ENCODE measurements at places on chromosomes 12 and 14.

DNA sequence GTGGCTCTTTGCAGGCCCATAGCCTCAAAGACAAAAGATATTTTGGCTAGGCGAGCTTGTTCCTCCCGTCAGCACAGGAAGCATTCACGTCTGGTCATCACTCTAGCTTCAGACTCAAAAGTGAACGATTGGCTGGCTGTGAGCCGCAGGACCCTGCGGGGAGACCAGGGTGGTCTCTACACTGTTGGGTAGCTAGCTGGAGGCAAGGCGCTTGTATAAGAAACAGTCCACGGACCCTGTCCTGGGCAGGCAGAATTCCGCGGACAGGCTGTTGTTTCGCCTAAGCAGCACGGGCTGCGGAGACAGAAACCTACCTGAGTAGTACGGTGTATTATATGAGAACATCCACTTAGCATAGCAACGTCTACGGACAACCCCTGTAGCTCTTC lies 29.6 kb downstream of the WBP11 start:
- DNase-seq = no peak

DNA sequence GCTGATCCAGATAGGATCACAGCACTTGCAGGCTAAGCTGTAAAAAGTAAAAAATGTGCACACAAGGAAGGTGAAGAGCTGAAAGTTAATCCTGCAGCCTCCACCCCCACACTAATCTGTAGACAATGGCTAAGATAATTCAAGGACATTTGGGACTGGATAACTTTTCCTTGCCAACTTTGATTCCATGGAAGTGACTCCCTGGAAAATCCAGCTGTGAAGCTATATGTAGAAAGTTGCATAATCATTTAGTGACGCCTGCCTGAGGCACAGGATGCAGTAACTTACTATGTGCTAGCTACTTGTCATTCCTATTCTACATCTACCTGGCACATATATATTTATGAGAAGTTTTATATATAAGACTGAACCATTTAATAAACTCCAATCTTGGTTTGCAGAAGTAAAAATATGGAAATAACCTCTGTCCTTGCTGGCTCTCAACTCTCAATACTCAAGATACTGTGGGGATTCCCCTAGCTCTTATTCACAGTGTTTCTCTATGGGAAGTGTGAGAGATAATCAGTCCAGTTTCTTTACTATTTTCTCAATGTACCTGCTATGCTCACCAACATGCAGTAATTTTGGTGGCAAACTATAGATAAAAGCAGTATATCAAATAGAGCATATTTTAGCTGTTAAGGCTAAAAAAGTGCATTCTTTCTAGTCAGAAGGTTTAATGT lies 14.8 kb downstream of the LDHB start:
- DNase-seq = peak; percentile 52

DNA sequence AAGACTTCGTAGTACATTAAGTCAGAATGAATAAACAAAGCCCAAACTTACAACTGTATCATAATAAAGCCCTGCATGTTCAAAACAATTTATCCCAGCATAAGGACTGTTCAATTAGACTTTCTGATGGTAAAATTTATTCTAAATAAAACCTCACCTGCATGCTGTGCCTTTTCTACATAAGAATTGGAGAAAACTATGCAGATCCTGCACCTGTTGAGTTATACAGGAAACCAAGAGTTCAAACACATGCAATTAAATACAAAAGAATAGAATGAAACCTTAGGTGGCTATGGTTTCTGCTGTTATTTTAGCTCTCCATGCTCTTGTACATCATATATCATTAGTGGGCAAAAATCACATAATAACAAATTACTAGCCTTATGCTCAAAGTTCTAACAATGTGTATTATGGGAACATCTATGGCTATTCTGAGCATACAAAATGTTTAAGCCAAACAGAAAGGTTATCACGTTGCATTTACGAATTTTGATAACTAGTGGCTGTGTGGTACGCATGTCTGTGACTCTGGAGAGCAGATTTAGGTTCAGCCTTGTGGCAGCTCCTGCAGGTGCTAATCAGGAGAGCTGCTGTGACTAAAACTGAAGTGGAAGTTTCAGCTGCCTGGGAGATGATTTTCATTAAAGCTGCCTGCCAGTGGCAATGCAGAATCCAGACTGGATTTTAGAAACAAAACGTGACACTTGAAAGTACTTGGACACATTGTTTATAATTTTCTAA lies 36.1 kb upstream of the LRFN5 start:
- no peak for DNase-seq

- DNase-seq = no peak
Measured at GRCh38 chr12:56332512-56333196, 1.1 kb downstream of the PAN2 start.

GRCh38 chr12:820336-820735 lies 68.0 kb downstream of the WNK1 start:
- DNase-seq = no peak

Data from fibroblast of villous mesenchyme (primary cell).